ENCODE measurements at places on chromosomes 16 and 17.

DNA sequence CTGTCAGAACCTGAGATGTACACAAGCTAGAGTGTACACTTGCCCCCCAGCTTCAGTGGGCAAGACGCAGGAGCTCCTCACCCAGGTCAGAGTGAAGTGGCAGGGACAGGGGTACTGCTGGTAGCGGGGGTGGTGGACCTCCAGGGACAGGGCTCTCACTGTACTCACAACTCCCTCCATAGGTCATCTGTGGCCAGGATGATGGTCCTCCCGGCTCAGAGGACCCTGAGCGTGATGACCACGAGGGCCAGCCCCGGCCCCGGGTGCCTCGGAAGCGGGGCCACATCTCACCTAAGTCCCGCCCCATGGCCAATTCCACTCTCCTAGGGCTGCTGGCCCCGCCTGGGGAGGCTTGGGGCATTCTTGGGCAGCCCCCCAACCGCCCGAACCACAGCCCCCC, 2.7 kb downstream of the NXPH3 start:
- no peak for DNase-seq

DNA sequence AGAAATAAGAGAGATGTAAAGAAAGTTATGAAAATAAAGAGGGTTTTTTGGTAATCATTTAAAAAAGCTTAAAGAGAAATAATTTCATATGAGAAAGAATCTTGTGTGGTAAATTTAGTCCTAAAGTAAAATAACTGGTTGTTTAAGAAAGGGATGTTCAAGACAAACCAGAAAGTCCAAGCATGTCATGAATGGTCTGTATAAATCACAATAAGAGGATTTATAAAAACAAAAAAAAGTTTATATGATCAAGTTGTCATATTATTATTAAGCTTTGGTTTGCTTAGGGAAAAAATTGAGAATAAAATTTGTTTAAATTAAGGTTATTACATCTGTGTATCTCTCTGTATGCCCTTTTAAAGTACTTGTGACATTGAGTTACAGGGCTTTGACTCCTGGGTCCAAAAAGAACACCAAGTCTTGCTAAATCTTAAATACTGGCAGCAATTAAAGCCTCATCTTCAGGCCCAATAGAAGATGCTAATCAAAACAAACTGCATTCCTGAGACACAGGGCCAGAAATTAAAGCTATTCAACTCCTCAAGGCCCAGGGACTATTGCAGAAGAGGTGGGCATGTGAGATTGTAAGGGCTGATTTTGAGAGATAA, 15.6 kb upstream of the TRIM25 start:
- DNase-seq, result no peak

DNA sequence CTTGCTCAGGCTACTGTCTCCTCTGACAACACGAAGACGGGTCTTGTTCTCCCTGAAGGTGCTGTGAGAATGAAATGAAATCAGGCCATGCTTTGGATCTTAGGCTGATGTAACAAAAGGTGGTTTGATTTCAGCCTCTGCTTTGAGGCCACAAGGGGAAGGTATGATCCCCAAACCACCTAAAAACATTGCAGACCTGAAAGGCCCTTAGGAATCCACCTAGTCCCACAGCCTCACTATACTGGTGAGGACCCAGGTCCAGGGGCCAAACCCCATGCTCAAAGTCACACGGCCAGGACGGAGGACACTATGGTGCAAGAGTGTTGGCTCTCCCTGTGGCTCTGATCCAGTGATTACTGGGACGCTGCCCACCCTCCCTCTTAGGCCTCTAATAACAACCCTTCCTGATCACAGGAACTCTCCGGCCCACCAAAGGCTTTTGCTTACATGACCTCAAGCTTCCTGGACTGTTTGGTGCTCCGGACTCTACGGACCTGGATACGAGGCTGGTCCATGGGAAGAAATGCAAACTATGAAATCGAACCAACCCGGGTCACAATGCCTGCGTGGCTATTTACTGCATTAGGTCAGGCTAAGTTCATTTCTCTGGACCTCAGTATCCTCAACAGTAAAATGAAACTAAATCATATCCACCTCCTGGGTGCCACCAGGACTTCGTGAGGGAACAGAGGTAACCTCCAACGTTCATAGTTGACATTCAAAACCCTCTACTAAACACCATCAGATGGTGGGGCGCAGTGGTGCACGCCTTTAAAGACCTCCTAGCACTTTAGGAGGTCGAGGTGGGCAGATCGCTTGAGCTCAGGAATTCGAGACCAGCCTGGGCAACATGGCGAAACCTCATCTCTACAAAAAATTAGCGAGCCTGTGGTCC, 1.5 kb downstream of the TRIM25 start:
- DNase-seq, result peak; percentile 45

DNA sequence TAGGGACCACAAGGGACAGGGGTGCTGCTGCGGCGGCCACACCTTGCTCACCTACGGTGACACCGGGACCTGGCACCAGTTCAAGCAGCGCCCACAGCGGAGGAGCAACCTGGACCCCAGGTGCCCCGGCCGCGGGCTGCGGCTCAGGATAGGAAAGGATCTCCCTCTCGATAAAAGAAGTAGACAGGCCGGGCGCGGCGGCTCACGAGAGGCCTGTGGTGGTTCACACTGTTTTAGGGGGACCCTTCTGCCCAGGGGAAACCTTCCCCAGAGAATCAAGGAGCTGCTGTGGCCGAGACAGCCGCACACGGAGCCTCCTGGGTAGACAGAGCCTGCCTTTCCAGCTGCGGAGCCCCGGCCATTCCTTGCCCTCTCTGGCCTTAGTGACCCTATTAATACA, 17.9 kb upstream of the ATP2A3 start:
- DNase-seq, result no peak

DNA sequence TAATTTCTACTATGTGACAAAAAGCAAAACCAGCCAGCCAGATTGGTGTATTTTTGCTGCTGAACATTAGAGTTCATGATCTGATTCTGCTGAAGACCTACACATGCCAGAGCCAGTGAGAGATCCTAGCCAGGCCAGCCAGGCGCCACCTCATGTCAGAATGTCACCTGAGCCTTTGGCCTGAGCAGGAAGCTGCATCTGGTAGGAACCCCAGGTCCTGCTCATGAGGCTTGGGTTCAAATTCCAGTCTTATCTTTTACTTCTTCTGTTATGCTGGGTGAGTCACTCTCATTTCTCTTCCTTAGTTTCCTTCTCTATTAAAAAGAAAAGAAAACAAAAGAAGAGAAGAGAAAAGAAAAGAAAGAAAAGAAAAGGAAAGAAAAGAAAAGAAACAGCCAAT, 585.1 kb upstream of the CDH5 start:
- DNase-seq, result no peak

GRCh38 chr17:78763561-78763960, 18.5 kb downstream of the CYTH1 start:
- DNase-seq, result no peak

DNA sequence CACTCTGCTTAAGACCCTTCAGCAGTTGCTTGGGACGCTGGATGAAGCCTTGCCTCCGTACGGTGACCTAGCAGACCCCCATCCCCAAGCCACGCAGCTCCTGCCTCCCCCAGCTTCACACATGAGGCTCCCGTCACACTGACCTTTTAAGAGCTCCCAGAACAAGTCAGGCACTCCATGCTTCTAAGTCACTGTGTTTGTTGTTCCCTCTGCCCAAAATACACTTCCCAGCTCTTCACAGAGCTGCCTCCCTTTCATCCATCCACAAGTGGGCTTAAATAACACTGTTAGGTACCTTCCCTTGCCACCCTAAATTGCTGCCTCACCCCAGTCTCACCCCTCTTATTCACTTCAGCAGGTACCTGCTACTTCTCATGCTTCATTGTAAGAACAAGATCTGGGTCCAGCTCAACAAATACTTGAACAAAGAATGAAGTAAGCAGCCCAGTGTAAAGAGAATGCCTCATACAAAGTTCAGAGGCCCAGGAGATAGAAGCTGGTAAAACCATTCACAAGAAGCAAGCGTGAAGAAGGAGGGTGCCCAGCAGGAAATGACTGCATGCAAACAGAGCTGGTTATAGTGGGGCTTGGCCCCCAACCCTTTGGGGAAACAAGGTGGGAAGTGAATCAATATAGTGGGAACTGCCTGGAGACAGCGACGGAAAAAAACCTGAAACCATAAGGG, 5.8 kb downstream of the ZC3H7A start:
- DNase-seq, result no peak

DNA sequence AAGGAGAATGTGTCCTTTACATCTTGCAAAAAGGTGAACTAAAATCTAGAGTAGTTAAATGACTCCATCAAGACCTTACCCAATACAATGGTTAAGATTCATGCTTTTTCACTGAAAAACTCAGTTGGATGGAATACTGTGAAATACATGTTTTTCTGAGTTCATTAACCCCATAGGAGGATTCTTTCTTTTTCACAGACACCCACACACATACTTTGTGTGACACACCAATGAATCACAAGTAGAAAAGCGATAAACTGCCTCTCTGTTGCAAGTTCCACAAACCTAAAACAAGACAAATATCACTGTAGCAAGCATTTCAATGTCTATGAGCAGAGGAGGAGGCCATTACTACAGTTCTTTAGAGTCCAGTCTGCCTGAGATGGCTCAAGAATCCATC, 258.8 kb upstream of the CDH5 start:
- no peak for DNase-seq

Data from ovary (tissue), 10 donors.